ENCODE measurements at places on chromosomes 3 and 15.

- DNase-seq = no peak
These were observed 123.4 kb downstream of the CHSY1 start for GRCh38 chr15:101128221-101129015.

GRCh38 chr3:98599647-98600411 lies 6.4 kb upstream of the CPOX start:
- no peak for DNase-seq

DNA sequence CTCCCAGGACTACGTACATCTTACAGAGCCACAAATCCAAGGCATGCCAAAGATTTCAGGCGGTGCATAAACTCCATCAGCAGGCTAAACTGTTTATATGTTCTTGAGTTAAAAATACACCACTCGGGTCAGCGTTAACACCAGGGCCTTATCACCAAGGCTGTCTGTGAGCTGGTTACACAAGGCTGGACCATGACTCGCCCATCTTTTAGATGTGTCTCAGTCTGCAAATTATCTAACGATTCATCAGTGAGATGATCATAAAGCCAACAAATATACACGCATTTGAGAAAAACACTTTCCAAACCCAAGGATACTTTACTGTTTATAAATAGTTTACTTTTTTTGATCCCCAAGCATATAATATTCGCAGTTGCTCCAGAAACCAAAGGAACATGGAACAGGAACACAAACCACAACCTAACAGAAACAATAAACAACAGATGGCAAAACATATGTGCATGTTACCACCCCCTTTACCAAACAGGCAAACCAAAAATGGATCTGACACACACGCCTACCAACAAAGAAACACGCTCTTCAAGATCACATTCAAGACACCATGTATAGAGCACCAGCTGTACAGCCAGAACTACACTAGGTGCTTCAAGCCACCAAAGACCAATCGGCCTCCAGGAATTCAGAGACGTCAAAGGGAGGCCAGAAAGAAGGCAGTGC lies 15.4 kb downstream of the LRIG1 start:
- no peak for DNase-seq

DNA sequence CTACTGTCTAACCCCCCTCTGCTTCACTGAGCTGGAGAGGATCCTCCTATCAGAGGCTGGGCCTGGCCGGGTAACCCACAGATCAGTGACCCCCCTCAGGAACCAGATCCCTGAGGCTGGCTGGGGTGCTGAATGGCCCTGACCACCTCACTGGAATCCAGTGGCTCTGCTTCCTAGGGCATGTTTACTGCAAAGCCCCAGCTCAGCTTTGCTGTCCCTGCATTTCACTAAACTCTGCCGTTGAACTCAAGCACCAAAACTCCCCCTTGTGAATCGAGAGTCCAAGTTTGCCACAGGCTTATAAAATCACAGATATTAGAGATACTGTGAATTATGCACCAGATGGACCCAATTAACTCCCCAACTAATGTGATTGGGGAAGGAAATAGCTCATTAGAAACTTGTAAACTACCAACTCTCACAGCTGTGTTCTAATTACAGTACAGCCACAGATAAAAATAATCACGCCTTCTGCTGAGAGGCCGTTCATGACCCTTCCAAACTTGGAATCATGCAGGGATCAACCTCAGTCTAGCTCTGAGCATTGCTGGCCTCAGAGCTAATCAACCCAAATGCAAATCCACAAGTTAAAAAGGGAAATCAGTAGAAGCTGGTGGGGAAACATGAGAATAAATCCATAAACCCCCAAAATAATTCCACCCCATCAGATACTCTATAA lies 47.0 kb downstream of the OCA2 start:
- no peak for DNase-seq

GRCh38 chr3:44365952-44366351 lies 27.4 kb downstream of the TCAIM start:
- DNase-seq = no peak

- DNase-seq = no peak
These were observed 826 bp downstream of the SHC4 start for GRCh38 chr15:48962662-48963523.

- no peak for DNase-seq
These were observed 538.1 kb upstream of the TBL1XR1 start for GRCh38 chr3:177735431-177735830.

DNA sequence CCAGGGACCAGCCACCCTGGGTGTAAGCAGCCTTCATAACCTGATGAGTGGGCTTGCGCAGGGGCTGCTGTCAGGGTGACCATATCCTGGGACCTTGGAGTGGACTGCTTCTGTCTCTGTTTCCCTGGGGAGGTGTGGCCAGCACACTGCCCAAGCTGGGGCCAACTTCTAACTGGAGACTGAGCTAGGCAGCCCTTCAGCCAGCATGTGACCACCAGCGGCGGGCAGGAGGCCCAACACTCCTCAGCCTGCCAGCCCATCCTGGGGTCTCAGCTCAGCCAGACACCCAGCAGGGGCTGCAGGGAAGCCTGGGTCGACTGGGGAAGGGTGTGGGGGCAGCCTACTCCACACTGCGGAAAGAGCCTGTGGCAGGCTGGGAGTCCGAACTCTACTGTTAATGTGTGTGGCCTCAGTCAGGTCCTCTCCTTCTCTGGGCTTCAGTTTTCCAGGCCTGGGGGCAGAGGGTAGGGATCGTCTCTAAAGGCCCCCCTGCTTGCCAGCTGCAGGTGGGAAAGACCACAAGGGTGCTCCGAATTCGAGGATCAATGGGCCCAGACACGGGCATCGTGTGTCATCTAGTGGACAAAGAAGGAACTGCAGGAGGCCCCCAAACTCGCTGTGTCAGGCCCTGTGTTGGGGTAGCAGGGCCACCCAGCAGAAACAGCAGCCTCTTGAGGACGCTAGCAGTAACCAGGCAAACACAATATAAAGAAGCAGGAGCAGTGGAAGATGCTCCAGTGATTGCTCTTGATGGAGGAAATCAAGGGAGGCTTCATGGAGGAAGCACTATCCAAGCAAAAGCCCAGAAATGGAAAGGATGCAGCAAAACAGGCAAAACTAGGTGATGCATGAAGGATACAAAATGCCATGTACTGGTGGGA lies 2.0 kb upstream of the SEMA3G start:
- peak; percentile 73 for DNase-seq

GRCh38 chr3:70974747-70975146 lies 608.8 kb downstream of the FOXP1 start:
- DNase-seq = no peak

- DNase-seq = no peak
These were observed 1023.4 kb upstream of the NR2F2 start for GRCh38 chr15:95307115-95307514.

GRCh38 chr3:139121513-139122220 lies 77.0 kb upstream of the PRR23C start:
- no peak for DNase-seq

DNA sequence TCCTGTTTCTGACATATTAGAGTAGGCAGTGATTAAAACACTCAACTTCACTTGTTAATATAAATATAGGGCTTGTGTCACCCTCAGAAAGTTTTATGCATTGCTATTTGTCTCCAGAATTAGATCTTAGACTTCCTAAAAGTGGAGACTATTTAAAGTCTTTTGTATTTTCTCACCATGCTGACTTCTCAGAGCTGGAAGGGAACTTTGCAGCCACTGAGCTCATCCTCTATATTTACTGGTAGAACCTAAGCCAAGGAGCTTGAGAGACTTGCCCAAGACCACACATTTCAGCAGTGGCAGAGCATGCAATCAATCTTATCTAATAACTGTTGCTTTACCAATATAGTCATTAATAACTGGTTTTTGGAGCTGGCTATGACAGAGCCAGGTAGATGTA lies 53.2 kb downstream of the STAC start:
- DNase-seq = no peak

- no peak for DNase-seq
These were observed 39.2 kb downstream of the UMPS start for GRCh38 chr3:124769462-124769861.

DNA sequence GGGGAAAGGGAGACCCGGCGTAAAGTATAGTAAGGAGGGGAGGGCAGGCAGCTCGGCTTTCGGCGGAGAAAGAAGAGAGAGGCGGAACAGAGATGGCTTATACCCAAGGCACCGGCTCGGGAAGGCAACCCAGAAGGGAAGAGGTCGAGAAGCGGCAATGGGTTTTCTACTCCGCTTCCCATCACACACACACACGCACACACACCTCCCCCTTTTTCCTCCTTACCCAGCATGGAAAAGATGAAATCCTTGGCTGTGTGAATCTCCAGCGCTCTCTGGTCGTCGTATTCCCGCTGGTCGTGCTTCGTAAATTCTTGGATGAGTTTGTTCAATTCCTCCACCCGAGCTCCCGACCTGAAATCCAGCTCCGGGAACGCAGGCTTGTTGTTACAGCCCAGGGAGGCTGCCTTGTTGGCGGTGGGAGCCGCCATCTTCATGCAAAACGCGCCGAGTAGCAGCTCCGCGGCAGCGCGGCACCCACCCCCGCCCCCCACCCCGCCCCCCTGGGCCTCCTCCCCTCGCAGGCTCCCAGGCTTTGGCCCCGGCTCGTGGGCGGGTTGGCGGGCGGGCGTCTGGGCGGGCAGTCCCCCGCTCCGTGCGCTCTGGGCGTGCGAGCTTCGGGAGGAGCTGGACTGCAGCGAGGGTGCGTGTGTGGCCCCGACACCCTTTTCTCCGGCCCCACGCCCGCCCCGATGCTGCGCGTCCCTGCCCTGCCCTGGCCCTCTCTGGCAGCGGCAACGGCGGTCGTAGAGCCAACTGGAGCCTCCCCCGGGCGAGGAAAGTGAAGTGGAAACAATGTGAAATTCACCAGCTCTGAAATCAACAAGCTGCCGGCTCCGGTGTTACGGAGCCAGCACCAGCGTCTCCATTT lies at the start of gene MB21D2:
Gene MB21D2, minus strand, starts transcription at position 453 of the 871 bp plus-strand sequence. Its CDS starts 16 bp downstream, at position 437.
- peak; percentile 78 for DNase-seq

DNA sequence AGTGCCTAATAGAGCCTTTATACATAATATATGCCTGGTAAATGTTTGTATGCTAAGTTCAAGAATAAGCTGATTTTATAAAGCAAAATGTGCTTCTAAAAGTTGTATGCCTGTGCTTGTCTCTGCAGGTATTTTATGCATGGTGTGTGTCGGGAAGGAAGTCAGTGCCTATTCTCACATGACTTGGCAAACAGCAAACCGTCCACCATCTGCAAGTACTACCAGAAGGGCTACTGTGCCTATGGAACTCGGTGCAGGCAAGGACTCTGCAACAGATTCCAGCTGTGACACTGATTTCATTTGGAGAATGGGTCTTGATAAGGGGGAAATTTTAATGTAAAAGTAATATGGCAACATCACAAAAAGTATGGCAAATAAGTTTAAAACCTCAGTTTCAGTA lies 11.9 kb downstream of the MKRN2 start:
- no peak for DNase-seq
